ENCODE measurements at places on chromosomes 4 and X.

- DNase-seq = no peak
These were observed 3.3 kb downstream of the ITIH6 start for GRCh38 chrX:54794795-54795194.

GRCh38 chr4:109424093-109424841 lies 9.3 kb upstream of the SEC24B start:
- DNase-seq = no peak

DNA sequence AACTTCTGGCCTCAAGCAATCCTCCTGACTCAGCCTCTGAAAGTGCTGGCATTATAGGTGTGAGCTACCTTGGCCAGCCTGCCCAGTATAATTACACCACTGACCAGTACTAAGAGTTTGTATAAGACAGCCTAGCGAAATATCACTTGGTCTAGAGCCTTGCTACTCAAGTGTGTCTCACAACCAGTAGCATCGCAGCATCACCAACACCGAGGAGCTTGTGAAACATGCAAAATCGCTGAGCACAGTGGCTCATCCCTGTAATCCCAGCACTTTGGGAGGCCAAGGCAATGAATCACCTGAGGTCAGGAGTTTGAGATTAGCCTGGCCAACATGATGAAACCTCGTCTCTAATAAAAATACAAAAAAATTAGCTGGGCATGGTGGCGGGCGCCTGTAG lies 102.0 kb upstream of the GATB start:
- no peak for DNase-seq

DNA sequence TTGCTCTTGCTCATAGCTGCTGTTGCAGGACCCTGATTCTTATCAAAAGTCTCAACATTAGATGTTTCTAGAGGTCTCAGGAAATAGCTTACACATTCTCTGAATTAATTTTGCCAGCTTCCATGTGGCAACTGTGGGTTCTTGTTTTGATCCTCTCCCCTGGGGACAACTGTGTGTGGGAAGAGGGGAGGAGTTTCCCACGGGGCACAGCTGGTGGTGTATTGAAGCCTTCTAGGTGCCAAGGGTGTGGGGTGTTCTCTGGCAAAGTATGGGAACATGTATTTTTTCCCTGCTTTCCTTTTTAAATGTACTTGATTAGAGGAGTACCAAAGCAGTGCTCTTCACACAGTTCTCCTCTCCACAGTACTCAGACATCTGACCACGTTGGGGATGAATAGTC lies 212.7 kb downstream of the RPA4 start:
- DNase-seq = no peak

DNA sequence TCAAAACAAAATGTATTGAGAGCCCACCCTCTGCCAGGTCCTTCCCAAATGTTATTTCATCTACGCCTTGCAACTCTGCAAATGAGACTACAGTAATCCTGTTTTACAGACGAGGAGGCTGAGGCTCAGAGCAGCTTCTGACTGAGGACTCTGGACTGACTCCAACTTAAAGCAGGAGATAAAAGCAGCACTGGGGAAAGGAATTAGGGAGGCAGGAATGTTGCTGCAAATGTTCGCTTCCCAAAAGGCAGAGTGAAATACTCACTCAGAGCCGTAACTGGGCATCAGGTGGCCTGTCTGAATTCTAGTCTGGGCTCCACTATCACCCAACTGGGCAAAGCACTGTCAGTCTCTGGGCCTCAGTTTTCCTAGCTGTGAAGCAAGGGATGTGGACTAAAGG lies 94.7 kb upstream of the SRD5A3 start:
- no peak for DNase-seq

DNA sequence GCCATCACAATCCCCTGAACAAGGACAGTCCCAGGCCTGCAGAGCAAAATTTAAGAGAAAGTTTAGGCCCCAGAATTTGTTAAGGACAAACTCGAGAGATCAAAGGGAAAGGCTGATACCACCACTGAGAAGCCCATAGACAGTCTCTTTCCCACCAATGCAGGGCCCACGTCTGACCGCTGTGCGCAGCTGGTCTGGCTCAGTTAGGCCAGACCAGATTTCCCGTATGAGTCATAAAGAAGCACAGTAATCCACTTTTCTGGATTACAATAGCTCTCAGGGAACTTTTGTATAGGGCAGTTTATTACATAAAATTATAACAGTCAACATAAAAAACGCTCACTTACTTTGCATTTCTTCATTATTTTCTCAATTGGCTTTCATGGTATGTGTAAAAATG lies 259.5 kb downstream of the RCHY1 start:
- no peak for DNase-seq

- no peak for DNase-seq
These were observed 203.8 kb upstream of the PSAPL1 start for GRCh38 chr4:7638489-7638888.

- DNase-seq = no peak
These were observed 56.6 kb upstream of the C4orf54 start for GRCh38 chr4:99714179-99714578.
